ENCODE measurements at places on chromosomes 7 and 10. TPM values are rescaled to one million over a fixed set of nuclear protein-coding genes. Genes with fewer than 3 reads are reported as not detected.

DNA sequence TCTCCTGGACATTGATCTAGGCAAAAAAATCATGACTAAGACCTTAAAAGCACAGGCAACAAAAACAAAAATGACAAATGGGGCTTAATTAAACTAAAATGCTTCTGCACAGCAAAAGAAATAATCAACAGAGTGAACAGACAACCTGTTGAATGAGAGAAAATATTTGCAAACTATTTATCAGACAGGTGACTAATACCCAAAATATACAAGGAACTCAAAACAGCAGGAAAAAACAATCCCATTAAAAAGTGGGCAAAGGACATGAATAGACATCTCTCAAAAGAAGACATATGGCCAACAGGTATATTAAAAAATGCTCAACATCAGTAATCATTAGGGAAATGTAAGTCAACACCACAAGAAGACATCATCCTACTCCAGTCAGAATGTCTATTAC, 166.8 kb downstream of the MTERF1 start:
- H3K27me3 ChIP-seq = no peaks in the 10 kb centered on the region
- no peaks in the 10 kb centered on the region for H3K36me3 ChIP-seq
- H3K4me3 ChIP-seq = no peak overlapping the region

SUGCT gene
- 2.6 TPM for total RNA-seq

CHN2 gene
- 6.6 TPM for total RNA-seq

DNA sequence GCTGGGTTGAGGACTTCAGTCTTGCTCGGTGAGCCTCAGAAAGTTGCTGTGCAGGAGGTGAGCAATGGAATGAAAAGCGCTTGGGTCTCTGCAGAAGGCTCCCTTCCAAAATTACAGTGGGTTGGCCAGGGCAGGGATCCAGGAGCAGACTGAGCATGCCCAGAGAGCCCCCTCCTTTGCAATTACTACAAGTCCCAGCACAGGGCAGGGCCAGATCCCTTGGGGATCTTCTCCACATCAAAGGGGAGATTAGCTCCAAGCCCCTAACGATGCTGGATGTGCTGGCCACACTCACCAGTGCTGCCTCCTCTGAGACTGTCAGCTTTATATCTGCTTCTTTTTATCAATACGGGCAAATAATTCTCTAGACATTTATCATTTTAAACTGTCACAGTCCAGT, 337.5 kb downstream of the RPS24 start:
- no peak overlapping the region for H3K27ac ChIP-seq
- H3K4me1 ChIP-seq = no peaks in the 10 kb centered on the region
- H3K27me3 ChIP-seq = no peaks in the 10 kb centered on the region
- H3K36me3 ChIP-seq = no peaks in the 10 kb centered on the region

NEUROG3 gene
- total RNA-seq = not detected

- no peaks in the 10 kb centered on the region for H3K36me3 ChIP-seq
- H3K4me3 ChIP-seq = no peak overlapping the region
- DNase-seq = no peak
- no peaks in the 10 kb centered on the region for H3K4me1 ChIP-seq
- H3K27me3 ChIP-seq = no peaks in the 10 kb centered on the region
- no peak overlapping the region for H3K27ac ChIP-seq
Observed at GRCh38 chr10:19325581-19325980, 277.0 kb downstream of the MALRD1 start.

DNA sequence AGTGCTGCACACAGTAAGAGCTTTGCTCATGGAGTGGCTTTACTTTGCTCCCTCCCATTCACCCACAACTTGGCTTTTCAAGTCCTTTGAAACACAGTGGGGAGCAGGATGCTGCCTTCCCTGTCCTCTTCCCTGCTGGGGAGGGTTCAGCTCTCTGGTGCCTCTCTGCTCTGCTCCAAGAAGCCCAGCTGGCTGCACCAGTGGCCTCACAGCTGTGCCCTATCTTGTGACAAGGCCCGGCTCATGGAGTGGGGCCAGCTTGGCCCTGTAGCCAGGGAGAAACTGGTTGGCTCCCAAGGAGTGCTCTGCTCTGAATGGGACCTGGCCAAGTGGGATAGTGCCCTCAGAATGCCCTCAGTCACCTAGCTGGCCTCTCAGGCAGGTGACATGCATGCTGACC, 212.3 kb upstream of the ZMIZ1 start:
- H3K36me3 ChIP-seq = no peaks in the 10 kb centered on the region
- DNase-seq = peak; percentile 66
- H3K27me3 ChIP-seq = no peaks in the 10 kb centered on the region

Data from right atrium auricular region (tissue), 2 donors.